NK-92 treated with Interleukin-12 subunit alpha and Interleukin-12 subunit beta, amount 100 ng/mL, for 24 hours (cell line): ENCODE measurements at places on chromosomes 11 and 22.

GRCh38 chr11:89613911-89614310, 96.2 kb upstream of the TRIM77 start:
- no peak for DNase-seq

DNA sequence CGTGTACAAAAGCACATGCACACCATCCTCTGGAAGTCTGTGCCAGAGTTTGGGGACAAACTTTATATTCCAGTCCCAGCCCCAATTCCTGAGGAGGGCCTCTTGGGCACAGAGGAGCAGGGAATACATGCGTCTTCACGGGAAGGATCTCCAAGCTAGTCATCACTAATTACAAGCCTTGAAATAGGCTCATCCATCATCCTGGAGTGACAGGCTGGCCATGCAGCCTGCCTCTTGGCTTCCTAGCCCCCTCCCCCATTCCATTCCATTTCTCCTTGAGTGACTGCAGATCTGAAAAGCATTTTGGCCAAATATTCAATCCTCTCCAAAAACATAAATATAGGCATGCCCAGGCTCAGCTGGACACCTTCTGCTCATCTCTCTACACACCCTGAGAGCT, 24.8 kb downstream of the SERPING1 start:
- DNase-seq = no peak

DNA sequence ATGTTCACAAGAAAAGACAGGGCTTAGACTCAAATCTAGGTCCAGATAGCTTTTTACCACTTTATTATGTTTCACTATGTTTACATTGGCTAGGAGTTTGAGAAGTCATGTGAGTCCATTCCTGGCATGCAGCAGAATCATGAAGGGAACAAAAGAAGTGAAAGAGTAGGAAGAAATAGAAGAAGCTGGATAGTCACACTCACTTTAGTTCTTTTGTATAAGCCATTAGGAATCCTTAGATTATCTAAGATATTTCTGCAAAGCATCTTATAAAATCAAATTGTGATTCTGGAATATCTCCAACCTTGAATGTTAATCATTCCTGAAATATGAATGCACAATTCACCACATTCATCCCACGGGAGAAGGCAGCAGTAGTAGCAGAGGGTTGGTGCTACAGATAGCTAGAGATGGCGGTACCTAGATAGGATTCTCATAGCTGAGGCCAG, 31.9 kb downstream of the MAML2 start:
- DNase-seq = no peak

- DNase-seq = no peak
These were observed 9.9 kb downstream of the FXYD6 start for GRCh38 chr11:117866526-117866925.

DNA sequence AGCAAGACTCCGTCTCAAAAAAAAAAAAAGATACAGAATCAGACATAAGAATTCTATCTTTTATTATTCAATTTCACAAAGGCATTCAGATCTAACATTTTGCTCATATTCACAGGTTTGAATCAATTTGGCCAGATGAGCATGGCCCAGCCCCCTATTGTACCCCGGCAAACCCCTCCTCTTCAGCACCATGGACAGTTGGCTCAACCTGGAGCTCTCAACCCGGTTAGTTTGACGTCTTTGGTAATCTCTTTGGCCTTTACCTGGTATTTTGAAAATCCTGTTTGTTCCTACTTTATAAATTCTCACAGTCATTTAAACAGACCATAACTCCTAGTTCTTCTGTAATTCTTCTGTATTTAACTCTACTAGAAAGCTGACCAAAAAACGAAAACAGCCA, 55.3 kb downstream of the EP300 start:
- no peak for DNase-seq

DNA sequence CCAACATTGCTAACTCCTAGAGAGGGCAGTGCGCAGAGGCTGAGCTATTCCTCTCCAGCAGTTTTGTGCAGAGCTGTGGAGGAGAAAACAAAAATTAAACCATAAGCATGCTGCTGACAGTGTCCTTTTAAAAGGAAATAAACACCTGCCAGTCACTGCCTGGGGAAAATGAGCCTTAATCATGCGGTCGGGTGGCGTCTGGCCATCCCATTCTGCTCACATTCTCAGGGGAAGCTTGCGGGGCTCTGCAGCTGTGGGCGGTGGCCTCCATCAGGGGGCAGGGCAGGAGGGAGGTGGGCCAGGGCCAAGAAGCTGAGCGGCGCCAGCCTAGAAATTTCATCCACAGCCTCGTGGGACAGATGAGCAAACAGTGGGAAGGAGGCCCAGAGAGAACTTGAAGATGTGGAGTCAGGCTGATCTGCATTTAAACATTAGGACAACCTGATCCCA, 71.0 kb upstream of the TP53I11 start:
- DNase-seq = no peak

DNA sequence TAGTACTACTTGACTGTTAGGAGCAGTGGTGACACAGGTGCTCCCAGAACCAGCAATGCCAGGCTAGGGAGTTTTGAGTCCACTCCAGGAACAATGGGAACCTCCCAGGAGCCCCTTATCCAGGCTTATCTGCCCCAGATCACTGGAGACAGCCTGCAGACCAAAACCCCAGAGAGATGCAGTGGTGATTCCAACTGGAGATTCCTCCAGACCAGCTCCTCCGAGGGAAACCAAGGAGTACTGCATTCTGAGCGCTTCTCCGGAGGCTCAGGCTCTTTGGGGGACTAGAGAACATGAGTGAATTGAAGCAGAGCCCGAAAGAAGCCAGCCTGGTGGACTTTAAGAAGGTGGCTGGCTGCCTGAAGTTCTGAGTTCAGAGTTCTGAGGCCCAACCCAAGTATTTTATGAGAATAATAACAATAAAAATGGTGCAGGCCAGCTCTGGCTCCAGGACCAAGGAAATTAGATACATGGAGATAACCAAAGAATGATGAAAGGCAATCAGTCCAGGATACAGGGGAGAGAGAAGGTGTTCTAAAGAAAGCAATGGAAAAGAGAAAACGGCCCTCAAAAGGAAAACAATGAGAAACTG, 1.3 kb upstream of the TMEM25 start:
- no peak for DNase-seq

DNA sequence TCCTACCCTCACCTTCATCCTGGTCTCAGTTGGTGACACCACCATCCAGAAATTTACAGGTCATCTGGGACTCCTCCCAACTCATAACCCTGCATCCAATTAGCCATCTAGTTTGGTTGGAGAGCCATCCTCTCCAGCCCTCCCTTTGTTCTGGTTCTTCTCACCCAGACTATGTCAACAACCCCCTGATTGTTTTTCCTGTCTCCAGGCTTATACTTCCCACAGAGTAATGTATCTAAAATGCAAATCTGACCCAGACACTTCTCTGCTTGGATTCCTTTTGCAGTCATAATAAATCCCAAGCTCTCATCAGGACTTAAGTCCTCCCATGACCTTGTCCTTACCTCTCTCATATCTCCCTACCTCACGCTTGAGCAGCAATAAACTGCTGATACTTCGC, 3.0 kb downstream of the TTC12 start:
- no peak for DNase-seq

DNA sequence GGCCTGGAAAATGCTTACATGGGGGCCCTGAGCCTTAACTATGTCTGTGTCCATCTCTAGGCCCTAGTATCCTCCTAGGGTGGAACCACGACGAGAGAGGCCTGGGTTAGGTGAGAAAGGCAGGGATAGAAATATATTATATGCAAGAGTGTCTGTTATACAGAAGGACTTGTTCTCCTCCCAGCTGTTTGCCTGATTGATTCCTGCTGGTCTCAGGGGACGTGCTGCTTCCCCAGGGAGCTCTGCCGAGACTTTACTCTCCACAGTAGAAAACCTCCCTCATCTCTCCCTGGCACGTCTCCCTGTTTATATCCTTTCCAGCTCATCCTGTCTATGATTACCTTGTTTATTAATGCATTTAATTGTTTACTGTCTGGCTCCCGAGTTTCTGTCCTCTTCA, 132.6 kb downstream of the MIAT start:
- no peak for DNase-seq

GRCh38 chr22:24059121-24059520, 48.0 kb downstream of the CABIN1 start:
- DNase-seq = no peak

- no peak for DNase-seq
These were observed 25.1 kb upstream of the USP47 start for GRCh38 chr11:11816511-11817314.

- DNase-seq = no peak
These were observed 7.2 kb downstream of the PPFIBP2 start for GRCh38 chr11:7520981-7521487.

- DNase-seq = no peak
These were observed 25.6 kb downstream of the TIMP3 start for GRCh38 chr22:32827049-32827602.

DNA sequence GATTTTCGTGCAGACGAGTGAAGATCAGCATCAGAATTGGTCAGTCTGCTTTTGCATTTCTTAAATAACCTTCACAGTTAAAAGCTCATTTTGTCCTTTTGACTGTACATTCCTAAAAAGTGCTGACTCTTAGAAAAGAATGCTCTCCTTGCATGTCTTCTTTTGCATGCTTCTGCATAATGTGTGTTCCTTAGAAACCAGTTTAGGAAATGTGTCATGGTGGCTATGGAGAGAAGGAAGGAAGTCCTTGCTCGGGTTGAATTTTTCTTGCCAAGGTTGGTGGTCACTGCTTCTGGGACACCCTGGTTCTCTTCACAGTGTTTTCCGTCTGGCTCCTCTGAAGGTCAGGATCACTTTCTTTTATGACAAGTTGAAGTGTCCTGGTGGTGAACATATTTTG, 6.8 kb downstream of the AP2A2 start:
- DNase-seq = no peak
